ENCODE measurements at places on chromosomes 5 and 9.

GRCh38 chr5:180313677-180314505, 22.0 kb upstream of the MAPK9 start:
- DNase-seq = no peak

- no peak for DNase-seq
Measured at GRCh38 chr9:14439555-14439954, 125.6 kb upstream of the NFIB start.

DNA sequence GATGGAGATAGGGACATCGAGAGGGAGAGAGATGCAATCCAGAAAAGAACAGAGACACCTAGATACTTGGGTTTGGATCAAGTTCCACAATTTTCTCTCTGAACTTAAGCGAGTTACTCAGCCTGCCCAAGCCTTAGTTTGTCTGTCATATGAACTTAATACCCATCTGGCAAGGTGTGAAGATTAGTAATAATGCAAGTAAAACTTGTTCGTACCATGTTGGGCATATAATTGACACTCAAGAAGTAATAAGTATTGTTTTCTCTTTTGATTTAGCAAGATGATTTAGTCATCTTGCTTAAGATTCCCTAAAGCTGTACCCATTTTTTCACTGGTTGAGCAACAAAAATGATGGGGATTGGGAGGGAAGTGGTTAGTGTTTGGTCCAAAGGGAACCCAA, 7.5 kb downstream of the RABGAP1 start:
- DNase-seq = no peak

- no peak for DNase-seq
Measured at GRCh38 chr9:124780060-124780756, 3.3 kb downstream of the OLFML2A start.

GRCh38 chr5:128155776-128156175, 72.2 kb downstream of the SLC12A2 start:
- no peak for DNase-seq

- no peak for DNase-seq
Measured at GRCh38 chr9:128685636-128686489, 3.2 kb upstream of the SET start.

- DNase-seq = no peak
Measured at GRCh38 chr5:33671700-33672291, 220.0 kb downstream of the ADAMTS12 start.

- DNase-seq = no peak
Measured at GRCh38 chr9:35856882-35857281, 13.3 kb downstream of the OR13J1 start.

- no peak for DNase-seq
Measured at GRCh38 chr5:37740331-37741066, 99.3 kb downstream of the GDNF start.

- no peak for DNase-seq
Measured at GRCh38 chr9:117425566-117425965, 10.7 kb upstream of the ASTN2 start.

DNA sequence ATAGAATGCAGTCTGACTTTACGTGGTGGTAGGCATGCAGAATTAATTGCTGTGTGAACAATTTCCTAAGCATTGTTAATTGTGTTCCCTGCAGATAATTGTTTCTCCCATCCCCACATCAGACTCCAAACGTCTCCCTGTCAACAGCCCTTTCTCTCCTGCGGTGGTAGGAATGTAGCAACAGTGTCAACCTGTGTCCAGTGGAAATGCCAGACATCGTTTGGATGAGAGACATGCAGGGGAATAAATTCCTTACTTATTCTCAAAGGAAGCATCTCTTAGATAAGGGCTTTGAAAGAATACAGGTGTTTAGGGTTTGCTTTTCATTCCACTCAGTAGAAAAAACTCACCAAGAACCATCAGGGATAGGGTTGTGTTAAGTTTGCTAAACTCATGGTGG, 245.3 kb upstream of the WWC1 start:
- DNase-seq = no peak

DNA sequence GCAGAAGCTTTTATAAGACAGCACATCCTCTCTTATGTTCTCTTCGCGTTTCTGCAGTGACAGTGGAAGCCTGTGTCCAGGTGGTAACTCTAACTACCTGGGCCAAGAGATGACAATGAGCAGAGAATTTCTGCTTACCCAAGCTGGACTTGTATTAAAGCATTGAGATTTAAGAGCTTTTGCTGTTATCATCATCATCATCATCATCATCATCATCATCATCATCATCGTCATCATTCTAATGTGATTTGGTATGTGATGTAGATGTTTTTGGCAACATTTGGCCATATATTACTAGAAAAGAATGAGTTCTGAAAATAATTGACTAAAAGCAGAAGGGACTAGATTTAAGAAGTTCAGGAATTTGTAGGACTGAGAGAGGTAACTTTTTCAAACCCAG, 401.3 kb downstream of the BRINP1 start:
- DNase-seq = no peak
